ENCODE measurements at places on chromosomes 2 and 18.
A peak's percentile ranks its signal among the peaks of the same experiment; 100 is the strongest.

DNA sequence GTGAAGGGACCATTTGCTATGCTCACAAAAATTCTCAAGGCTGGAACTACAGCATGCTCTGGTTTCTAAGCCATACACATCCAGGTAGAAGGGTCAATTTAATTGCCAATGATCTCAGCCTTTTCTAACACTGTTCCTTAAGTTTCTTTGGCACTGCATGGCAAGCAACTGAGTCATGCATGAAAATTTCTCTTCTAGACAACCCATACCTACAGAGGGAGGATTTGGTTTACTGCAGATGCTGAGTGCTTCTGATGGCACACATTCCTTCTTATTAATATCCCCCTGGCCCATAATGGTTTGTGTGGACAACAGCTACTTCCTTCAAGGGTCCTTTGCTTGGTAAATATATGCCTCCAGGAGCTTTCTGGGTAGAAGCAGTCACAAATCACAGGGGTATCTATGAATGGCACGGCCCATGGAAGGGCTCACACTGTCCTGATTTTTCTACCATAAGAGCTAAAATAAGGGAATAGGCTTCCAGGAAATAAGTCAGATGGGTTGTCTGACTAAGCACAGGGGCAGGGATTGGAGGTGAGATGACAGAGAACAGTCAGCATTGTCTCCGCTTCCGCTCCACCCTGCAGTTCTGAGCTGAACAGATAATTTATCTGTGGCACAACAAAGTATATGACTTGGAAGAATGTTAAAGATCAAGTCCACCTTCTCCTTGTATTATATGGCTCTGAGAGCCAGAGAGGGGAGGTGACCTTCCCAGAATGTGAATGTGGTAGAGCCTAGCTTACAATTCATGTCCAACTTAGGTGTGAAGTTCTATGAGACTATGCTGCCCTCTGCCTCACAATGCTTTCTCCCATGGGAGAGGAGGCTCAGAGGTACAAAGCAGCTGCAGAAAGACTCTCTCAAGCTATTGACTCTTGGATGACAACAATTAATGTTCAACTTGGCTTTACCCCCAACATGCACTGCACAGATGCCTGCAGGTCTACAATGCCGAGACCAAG is 199.2 kb upstream of the TNP1 start:
- DNase-seq = no peak

- DNase-seq = no peak
Observed at GRCh38 chr2:134623796-134624195, 95.0 kb downstream of the TMEM163 start.

DNA sequence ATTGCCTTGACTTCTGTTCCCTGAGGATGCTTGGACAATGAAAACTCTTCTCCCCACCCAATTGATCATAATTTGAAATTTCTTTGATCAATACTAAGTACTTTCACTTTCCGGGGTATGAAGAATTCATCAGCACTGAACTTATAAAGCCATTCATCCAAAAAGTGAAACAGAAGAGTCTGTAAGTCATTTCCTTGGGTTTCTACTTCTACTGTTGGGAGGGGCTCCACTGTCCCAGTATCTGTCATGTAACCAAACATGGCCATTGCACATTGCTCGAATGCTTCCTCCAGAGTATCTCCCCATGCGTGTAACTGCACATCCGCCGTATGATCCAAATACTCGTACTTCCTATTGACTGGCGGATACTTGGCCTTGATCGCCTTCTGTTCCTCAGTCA is 30.3 kb downstream of the NCL start:
- no peak for DNase-seq

DNA sequence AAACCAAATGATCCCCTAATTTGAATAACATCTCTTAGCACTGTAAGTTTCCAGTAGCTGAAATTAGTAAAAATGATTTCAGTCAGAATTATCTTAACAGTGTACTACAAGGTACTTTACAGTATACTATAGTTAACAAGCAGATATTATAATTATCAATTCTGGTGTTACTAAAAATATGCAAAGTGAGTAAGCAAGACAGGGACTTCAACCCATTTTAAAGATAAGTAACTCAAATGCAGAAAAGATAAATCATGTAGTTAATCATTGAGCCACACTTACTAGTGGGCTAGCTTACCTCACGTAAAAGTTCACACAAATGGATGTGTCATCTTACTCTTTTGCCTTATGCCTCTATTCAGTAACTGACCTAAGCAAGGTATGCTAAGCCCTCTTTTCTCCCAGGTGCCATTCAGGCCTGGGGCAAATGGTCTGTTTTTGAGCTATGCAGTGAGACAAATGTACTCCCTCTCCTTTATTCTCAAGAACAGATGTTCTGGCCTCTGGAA is 101.0 kb downstream of the NBAS start:
- DNase-seq = no peak

GRCh38 chr18:50816419-50817166 is 3.2 kb downstream of the MRO start:
- DNase-seq = no peak

- DNase-seq = no peak
Observed at GRCh38 chr2:197599285-197599965, 76.0 kb downstream of the RFTN2 start.

GRCh38 chr18:79792096-79792987 is 5.4 kb upstream of the KCNG2 start:
- no peak for DNase-seq

DNA sequence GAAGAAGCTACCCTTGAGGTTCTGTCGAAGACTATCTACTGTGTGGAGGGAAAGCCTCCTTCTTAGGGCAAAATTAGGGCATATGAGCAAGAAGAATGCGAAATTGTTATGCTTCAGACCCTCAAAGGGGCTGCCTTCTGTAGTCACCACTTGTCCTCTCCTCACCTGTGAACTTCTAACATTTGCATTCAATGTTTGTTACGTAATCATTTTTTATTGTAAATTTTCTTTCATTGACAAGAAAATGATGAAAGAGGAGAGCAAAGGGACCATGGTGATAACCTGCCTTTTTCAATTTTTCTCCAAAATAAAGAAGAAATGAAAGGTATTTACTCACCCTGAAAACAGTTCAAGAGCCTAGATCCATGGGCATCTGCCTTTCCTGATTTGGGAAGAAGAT is 193.0 kb downstream of the SP3 start:
- no peak for DNase-seq

GRCh38 chr18:50090370-50091312 is 104.3 kb downstream of the MYO5B start:
- DNase-seq = no peak

GRCh38 chr2:196113061-196113974 is 44.7 kb upstream of the DNAH7 start:
- DNase-seq = peak; percentile 21

DNA sequence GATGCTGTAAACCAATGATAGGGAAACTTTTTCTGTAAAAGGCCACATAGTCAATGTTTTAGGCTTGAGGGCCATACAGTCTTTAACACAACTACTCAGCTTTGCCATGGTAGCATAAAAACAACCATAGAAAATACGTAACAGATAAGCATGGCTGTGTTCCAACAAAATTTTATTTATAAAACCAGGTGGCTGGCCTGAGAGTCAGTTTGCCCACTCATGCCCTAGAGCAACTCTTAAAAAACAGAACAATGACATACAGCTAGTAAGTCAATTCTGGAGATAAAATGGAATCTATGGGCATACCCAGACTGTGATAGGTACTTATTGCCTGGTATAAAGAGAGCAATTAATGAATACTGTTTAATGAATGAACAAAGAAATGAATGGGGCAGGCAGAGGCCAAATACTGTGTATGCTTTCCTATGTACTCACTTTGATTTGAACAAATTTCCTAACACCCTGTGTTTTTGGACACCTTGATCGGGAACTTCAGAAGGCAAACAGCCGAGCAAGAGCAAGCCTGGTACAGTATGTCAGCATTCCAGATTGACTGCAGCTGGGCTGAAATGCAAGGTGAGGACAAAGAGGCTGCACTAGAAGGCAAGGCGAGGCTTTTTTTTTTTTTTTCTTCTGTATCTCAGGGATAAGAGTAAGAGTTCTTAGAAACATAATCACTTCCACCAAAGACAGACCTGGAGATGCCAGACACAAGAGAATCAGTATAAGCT is 315.3 kb downstream of the CLIP4 start:
- DNase-seq = no peak

- DNase-seq = no peak
Observed at GRCh38 chr2:64225491-64225890, 81.3 kb upstream of the PELI1 start.

DNA sequence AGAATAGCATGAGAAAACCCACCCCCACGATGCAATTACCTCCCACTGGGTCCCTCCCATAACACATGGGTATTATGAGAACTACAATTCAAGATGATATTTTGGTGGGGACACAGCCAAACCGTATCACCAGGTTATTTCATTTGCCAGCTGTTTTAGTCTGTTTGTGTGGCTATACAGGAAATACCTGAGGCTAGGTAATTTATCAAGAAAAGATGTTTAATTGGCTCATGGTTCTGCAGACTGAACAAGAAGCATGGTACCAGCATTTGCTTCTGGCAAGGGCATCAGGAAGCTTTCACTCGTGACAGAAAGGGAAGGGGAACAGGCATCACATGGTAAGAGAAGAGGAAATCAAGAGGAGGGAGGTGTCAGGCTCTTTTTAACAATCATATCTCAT is 329.2 kb downstream of the GULP1 start:
- no peak for DNase-seq

- no peak for DNase-seq
Observed at GRCh38 chr2:85861180-85861579, 27.6 kb downstream of the ST3GAL5 start.

GRCh38 chr18:51188024-51188701 is 9.3 kb downstream of the MEX3C start:
- no peak for DNase-seq

- DNase-seq = no peak
Observed at GRCh38 chr2:169526451-169526850, 16.9 kb downstream of the KLHL41 start.

- DNase-seq = no peak
Observed at GRCh38 chr2:180646756-180647155, 333.6 kb upstream of the UBE2E3 start.

DNA sequence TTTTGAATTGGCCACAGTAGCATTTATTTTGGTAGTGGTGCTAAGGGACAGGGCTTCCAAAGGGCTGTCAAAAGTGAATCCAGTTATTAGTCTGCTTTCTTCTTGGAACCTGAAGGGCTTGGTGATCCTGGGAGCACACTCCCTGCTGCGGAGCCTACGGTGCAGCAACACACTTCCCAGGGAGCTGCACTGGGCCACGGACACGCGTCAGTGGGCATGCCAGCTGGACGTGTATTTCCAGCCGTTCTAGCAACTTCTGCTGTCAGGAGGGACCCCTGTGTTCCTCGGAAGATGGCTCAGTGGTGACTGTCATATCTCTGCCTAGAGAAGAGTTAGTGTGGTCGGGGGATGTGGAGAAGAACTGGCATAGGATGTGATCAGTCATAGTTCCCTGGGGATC is 204.6 kb downstream of the SOCS6 start:
- no peak for DNase-seq

DNA sequence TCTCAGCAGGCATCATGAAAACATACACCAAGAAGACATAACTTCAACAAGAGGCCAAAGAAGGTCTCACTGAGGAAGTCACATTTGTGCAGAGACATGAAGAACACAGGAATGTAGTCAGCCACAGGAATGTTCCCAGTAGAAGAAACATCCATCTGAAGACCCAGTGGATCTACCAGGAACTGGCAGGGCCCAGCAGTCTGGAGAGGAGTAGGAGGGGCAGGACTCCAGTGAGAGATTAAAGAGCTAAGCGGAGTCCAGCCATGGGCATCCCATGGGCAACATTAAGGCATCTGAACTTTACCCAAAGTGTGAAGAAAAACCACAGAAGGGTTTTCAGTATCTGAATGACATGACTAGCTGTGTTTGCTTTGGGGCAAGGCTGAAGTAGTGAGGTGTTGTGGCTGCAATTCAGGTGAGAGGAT is 103.1 kb downstream of the UPP2 start:
- no peak for DNase-seq

- DNase-seq = no peak
Observed at GRCh38 chr2:168624028-168624427, 168.0 kb downstream of the CERS6 start.

DNA sequence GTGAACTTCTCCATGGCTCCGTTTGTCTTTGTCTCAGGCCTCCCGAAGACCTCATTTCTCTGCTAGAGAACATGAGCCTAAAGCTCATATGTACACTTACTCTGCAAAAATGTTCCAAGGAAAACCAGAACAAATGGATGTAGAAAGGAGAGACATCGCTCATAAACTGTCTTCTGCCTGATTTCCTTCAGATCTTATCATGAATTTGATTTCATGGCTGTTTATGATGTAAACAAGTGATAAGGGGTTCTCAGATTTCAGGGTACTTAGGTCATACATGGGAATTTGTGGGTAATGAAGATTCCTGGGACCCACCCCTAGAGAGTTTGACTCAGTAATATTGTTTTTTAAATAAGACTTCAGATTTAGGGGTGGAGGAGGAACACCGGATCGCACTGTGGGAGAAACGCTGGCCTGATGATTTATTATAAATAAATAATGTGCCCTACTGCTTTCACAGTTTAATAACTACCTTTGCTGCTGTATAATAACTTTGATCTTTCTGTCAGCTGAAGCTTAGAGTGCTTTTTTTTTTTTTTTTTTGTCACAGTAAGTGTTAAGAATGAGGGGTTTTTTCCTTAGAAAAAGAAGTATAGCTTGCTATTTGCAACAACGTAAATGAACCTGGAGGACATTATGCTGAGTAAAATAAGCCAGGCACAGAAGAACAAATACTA is 14.9 kb downstream of the AOX1 start:
- no peak for DNase-seq

DNA sequence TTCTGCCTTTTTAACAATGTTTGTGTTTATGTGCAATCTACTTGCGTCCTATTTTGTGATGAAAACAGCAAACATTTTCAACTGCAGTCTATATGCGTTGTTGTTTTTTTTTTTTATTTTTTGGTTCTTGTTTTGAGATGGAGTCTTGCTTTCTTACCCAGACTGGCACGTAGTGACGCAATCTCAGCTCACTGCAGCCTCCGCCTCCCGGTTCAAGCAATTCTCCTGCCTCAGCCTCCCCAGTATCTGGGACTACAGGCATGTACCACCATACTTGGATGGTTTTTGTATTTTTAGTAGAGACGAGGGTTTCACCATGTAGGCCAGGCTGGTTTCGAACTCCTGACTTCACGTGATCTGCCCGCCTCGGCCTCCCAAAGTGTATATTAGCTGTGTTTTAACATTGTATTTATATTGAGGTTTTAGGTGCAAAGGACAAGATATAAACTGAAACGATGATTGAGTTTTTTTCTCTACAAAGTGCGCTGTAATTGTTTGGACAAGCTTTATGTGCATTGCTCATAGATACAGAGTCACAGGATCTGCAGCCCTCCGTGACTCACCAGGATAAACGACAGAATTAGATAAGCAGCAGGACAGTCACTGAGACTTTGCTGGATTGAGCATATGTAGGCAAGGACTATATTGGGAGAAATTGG is 17.4 kb downstream of the CDH7 start:
- no peak for DNase-seq

- DNase-seq = no peak
Observed at GRCh38 chr2:157761520-157761919, 114.6 kb downstream of the ACVR1 start.

- no peak for DNase-seq
Observed at GRCh38 chr2:28633746-28634145, 117.9 kb upstream of the PPP1CB start.
